Caudate nucleus (tissue), 63 donors: ENCODE measurements at places on chromosomes 11 and 22.
A peak's percentile ranks its signal among the peaks of the same experiment; 100 is the strongest.

DNA sequence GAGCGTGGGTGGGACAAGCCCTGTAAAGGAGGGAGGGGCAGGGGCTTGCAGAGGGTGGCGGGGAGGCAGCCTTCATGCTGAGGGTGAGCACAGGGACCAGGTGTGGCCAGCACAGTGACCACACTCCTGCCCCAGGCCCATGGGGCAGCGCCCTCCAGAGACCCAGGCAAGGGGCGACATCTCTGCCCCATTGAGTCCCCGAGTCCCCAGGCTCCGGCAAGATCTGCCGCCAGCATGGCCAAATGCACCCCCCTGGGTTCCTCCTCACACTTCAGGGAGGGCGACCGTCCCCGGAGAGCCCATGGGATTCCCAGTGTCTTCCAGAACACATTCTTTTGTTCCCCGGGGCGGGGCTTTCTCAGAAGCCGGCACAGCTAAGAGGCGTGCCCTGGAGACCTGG is 362.5 kb downstream of the TBC1D22A start:
- no peak for DNase-seq

DNA sequence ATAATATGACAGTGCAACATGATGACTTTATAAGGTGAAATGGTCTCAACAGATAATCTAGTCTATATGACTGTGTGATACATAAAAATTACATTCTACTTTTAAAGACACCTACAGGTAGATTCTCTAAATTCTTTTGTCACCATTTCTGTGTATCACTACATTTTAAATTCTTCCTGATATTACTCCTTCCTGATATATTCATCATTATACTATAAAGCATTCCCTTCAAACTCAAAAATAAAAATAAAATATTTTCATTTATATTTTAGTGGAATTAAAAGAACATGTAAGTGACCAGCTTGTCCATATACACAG is 1062.3 kb downstream of the DLG2 start:
- no peak for DNase-seq

GRCh38 chr11:47327025-47327424 is 25.5 kb downstream of the MYBPC3 start:
- DNase-seq = no peak

GRCh38 chr11:75351791-75352587 is 528 bp upstream of the ARRB1 start:
- DNase-seq = no peak

DNA sequence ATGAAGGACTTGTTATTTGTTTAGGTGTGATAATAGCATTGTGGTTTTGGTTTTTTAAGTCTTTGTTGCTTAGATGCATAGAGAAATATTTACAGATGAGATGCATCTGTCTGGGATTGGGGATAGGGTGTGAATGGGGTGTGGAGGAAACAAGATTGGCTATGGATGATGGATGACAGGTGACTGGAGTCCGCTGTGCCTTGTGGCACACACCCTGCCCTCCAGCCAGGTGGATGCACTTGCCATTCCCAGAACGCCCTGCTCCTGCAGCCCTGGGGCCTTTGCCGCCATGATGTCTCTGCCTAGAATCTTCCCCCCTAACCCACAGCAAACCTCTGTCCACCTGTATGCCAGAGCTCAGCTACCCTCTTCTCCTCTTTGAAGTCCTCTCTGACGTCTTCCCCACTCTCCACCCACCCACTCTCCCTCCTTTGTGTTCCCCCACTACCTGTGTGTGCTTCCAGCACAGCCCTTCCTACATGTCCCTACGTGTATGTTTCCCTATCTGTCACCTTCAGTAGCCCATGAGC is 54.7 kb downstream of the WNT11 start:
- DNase-seq = no peak

DNA sequence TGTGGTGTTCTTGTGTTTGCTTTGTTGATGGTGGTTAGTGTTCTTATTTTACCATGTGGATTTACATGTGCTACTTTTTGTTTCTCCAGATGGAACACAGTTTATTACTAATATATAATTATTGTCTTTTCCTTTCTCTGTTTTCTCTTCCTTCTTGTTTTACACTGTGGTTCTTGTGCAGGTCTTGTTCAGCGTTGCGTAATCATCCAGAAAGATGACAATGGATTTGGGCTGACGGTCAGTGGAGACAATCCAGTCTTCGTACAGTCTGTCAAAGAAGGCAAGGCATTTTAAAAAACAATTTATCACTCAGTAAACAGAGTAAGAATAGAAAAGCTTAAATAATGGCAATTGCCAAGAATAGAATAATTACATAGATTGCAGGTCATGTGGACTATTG is 84.4 kb downstream of the ARHGEF12 start:
- DNase-seq = no peak

DNA sequence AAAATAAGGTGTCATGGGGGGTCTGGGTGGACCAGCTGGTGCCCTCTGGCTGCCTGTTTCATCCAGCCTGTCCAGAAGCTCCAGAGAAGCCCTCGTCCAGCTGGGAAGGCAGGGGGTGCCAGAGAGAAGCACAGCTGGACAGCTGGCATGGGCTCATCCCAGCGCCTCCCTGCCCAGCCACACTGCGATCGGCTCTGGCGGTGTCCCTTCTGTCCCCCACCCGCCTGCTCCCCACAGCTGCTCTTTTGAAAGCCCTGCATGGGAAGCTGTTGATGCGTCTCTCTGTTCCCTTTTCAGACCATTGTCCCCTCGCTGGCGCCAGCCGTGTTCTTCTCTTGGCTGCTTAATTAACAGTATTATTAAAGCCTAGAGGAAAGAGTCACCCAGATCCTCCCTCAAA is 86.5 kb downstream of the MN1 start:
- DNase-seq = peak; percentile 56

- no peak for DNase-seq
These were observed 213.0 kb upstream of the NARS2 start for GRCh38 chr11:78787696-78788095.

DNA sequence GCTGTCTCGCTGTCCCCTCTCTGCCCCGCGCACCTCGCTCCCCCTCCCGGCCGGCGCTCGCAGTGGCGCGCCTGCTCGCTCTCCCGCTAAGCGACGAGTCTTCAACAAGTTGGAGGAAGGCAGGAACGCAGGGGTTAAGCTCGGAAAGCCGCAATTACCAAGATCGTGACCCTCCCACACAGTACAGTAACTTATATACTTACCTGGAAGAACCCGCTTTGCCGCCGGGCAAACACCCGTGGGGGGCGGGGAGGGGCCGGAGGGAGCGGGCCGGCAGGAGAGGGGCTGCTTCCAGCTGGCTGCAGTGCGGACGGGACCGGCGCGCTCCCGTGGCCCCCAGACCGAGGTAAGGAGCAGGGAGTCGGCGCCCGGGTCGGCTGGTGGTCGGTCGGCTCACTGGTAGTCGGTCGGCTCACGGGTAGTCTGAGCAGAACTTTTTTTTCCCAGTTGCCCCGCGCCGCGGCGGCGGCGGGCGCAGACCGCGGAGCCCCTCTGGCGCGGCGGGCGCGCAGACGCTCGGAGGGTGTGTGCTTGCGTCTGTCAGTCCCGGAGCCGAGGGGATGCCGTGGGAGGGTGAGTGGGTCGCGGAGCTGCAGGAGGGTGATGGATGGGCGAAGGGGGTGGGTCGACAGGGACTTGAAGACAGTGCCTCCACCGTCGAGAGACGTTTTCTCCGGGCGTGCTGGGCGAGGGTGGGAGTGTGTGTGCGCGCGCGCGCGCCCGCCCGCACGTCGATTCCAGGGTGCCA is 101.2 kb upstream of the HSD17B12 start:
- peak; percentile 48 for DNase-seq

DNA sequence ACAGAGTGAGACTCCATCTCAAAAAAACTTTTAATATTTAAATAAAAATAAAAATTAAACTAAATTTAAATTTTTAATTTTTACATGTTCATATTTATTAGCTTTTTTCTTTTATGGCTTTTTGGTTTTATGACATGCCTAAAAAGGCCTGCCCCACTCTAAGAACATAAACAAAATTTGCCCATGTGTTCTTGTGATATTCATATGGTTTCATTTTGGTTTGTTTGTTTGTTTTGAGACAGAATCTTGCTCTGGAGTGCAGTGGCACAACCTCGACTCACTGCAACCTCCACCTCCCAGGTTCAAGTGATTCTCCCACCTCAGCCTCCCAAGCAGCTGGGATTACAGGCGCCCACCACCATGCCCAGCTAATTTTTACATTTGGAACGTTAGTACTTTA is 27.7 kb downstream of the SUSD2 start:
- no peak for DNase-seq

- no peak for DNase-seq
These were observed 15.7 kb downstream of the ZNF214 start for GRCh38 chr11:7004482-7004881.

- no peak for DNase-seq
These were observed 39.8 kb downstream of the MIAT start for GRCh38 chr22:26697151-26697550.

- DNase-seq = no peak
These were observed 1.8 kb upstream of the GP1BB start for GRCh38 chr22:19721330-19722177.

- no peak for DNase-seq
These were observed 42.5 kb upstream of the CEP126 start for GRCh38 chr11:101872171-101872882.

DNA sequence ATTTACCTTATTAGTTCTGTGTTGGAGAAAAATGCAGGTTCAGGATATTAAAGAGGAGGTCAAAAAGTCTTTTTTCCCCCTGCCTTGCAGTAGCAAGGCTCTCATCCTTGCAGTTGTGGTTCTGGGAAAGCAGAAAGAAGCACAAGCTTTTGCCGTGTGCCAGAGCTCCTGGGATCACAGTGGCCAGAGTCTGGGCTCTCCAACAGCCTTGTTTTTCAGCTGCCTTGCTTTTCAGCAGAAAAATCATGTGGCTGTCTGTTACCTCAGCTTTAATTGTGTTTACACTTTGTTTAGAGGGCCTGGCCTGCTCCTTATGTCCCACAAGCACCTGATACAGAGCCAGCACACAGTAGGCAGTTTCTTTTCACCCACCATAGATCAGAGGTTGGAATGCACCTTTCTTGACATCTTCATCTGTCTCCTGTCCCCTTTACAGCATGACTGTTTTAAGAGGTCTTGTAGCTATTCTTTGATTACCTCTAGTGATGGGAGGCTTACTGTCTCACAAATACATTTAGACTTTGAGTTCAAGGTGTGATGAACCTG is 67.5 kb downstream of the TEAD1 start:
- DNase-seq = no peak

GRCh38 chr11:31005202-31005601 is 364.3 kb downstream of the DCDC1 start:
- DNase-seq = no peak

GRCh38 chr22:31893460-31893859 is 50.9 kb upstream of the YWHAH start:
- peak; percentile 78 for DNase-seq

DNA sequence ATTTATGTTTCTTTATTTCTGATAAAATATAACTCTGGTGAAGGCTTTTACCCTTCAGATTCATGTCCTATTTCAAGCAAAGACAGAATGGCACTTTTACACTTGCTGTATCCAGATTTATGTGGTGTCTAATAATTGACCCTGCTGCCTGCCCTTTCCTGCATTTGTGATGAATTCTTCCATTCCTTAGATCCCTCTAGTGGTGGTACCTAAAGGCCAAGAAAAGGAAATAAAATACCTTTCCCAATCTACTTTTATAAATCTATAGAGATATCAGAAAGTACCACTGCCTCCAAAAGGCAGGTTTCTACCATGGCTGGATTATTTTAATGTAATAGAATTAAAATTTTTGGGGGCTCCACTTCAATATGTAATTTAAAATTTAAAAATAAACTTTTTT is 34.2 kb downstream of the CCDC81 start:
- no peak for DNase-seq

DNA sequence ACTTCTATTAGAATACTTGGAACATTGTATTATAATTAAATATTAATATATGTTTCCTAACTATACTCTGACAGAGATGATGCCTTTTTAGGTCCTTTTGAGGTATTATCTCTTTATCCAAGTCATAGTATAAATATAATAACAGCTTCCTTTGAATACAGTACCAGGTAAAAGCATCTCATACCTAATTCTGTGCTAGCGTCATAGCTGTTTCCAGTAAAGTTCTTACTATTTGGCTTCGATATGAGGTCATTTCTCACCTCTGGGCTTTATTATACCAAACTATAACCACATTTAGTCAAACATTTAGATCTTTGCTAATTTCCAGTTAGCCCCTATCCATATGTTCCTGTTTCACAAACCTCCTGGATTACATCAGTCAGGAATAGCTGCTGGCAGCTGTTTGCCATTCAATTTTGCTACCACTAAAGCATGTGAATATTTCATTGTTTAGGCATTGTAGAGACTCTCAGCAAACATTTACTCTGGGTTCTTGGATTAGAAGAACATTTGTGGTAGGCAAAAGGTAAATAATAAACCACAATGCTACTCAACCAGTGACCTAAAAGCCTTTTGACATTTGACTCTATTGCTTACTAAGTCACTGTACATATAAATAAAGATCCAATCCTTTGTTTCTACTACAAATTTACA is 255.1 kb downstream of the TTC28 start:
- DNase-seq = no peak

DNA sequence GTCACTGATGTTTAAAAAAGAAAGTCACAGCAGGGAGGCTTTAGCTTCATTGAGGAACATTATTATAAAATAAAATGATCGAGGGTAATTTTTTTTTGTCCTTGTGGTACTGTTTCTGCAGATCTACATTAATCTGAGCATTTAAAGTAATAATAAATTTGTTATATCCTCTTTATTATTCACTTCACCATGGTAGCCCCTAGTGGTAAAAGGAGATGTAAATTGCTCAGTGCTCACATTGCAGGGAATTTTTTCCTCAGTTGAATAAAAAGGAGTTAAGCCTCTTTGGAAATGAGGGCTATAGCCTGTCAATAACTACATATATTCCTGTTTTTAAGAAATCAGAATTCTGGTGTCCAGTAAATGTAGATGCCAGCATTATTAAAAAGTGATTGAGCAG is 99.7 kb upstream of the VPREB1 start:
- no peak for DNase-seq

- DNase-seq = no peak
These were observed 355.7 kb downstream of the MN1 start for GRCh38 chr22:27445881-27446280.

GRCh38 chr11:131858505-131858904 is 488.1 kb downstream of the NTM start:
- DNase-seq = no peak

DNA sequence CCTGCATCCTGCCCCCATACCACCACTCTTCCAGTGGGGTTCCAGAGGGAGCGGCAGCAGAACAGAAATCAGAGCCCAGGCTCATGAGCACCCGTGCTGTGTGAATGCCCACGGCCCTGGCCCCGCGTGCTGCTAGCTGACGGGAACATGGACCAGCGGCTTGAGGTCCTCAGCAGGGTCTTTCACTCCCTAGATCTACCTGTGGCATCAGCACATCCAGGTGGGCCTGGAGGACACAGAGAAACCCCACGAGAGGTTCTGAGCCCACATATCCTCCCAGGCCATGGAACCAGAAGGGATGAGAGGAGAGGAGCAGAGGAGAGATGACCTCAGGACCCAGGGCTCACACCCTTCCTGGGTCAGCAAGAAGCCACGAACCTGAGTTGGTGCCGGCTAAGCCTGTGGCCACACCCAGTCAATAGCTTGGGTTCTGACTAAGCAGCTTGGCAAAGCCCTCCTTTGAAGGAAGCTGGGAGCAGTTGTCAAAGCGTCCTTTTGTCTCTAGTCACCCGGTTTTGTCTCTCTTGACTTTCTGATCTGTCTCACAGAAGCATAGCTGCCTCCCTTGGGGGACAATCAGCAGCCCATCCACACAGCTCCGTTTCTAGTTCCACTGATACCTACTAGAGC is 89.3 kb upstream of the LMO1 start:
- no peak for DNase-seq
